ENCODE measurements at places on chromosomes 2 and 18. TPM values are rescaled to one million over a fixed set of nuclear protein-coding genes. Genes with fewer than 3 reads are reported as not detected.

DNA sequence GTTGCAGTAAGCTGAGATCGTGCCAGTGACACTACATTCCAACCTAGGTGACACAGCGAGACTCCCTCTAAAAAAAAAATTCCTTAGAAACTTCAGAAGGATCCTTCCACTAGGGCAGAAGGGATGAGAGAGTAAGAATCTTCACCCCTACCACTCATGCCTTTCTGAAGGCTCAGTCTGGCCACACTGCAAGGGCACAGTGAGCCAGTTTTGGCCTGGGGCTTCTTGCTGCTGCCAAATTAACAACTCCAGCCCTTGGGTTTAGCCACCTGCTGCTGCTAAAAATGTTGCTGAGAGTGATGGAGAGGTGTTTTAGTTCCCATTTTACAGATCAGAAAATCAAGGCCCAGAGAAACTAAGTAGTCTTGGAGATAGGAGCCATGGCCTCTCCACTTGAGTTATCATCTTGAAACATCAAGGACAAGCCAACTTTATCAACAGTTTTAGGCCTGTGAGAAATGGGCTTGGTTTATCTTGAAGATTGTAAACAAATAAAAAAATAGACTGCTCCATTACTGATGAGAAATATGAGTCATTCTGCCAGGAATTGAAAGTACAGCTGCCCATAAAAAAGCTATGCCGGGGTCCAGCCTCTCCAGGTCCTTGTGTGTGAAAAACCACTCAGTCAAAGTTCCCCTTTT, 31.9 kb upstream of the CASP8 start:
- peak overlapping the region; percentile 24 for H3K27ac ChIP-seq
- no peak for DNase-seq
- H3K4me3 ChIP-seq, result no peak overlapping the region
- H3K4me1 ChIP-seq, result peaks cover 29% of the 10 kb centered on the region

DNA sequence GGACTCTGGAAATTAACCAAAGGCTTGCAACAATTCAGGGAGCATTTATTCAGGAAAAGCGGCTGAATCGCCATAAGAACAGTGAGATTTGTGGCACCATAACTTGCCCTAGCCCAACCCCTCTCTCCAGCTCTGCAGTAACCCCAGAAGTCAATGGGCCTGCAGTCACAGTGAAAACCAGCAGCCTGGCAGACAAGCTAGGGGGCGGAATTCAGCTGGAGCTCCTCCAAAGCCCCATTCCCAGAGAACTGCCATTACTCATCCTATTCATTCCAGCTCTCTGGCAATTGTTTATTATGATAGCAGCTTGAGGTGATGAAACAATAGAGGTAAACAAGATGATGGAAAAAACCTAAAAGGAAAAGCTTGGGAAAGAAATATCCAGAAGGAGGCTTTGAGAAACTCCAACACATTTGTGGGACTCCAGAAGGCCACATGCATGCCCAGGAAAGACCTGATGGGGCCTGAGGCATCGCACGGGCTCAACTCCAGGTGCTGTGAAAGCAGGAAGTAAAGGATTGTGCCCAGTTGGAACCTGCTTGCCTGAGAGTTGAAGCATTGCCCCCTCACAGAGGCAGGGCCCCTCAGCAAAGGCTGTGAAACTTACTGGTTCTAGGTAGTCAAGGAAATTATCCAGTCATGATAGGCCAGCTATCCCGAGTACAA, 126.7 kb downstream of the TWIST2 start:
- DNase-seq, result no peak
- H3K27ac ChIP-seq, result no peak overlapping the region
- H3K36me3 ChIP-seq, result no peaks in the 10 kb centered on the region
- H3K4me1 ChIP-seq, result no peaks in the 10 kb centered on the region

DNA sequence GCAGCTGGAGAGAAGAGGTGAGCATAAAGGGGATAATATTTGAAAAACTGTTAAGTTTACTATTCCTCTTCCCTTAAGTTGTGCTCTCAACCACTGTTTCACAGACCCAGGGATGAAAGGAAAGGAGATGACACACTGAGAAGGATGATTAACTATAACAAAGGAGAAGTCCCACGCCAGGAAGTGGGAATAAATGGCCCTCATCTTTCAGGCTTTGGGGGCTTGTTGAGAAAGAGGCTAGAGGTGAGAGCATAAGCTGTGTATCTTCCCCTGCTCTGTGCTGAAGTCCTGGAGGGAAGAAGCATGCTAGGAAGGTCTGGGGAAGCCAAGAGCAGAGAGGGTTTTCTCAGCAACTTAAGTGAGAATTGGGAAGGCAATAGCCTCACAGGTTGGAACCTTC, 399.1 kb upstream of the ATP5MC3 start:
- H3K4me3 ChIP-seq, result no peak overlapping the region
- peaks cover 9% of the 10 kb centered on the region for H3K4me1 ChIP-seq
- no peak overlapping the region for H3K27ac ChIP-seq
- no peaks in the 10 kb centered on the region for H3K27me3 ChIP-seq
- no peaks in the 10 kb centered on the region for H3K36me3 ChIP-seq

DNA sequence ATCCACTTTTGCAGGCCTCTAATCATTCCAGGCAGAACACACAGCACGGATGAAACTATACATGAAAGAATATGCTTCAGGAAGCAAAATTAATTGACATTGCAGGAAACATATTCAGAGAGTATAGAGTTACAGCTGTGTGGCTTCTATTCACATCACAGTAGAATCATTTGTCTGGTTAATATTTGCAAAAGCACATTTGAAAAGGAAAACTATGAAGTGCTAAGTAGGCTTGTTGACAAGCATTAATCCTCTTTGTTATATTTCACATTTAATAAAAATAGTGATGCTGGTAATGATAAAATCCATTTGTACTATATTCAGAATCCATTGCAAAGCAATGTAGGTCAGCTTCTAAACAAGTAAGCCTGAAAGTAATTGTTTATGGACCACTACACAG, 32.2 kb upstream of the PIK3C3 start:
- H3K36me3 ChIP-seq, result no peaks in the 10 kb centered on the region
- no peak overlapping the region for H3K4me3 ChIP-seq
- no peaks in the 10 kb centered on the region for H3K4me1 ChIP-seq
- H3K27ac ChIP-seq, result no peak overlapping the region
- H3K27me3 ChIP-seq, result peaks cover 11% of the 10 kb centered on the region
- no peak for DNase-seq

The NYAP2 gene
- total RNA-seq, result not detected

The ANKRD62 gene
- not detected for total RNA-seq

The PRSS56 gene
- not detected for total RNA-seq

DNA sequence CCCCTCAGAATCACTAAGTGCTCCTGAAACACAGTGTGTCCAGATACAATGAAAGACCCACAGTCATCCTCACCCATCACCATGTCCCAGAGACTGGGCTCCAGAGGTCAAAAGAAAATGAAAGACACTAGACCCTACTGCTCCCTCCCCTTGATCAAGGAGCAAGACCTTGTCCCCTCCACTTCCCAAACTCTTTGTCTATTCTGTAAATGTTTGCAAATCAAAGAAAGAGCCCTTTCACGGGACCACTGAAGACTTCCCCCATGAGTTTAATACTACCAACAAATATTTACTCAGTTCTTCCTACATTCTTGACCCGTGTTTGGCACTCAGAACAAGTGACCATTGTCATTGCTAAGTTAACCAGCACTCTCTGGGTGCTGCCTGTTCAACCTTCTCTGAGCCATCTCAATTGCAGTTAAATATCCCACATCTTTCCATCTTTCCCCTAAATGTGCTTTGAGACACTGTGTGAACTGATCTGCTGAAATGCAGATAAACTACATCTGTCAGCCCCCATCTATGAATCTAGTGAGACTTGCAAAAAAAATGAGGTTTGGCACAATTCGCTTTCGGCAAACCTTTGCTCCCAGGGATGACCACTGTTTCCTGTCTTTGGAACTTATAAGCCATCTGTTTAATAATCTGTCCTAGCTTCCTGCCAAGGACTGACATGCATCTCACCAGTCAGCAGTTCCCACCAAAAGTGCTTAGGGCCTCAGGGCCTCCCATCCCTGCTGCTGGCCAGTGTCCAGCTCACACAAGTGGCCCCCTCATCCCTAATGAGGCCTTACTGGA, 170.3 kb downstream of the GFPT1 start:
- no peaks in the 10 kb centered on the region for H3K36me3 ChIP-seq
- peaks cover 5% of the 10 kb centered on the region for H3K27me3 ChIP-seq
- no peak overlapping the region for H3K4me3 ChIP-seq
- no peaks in the 10 kb centered on the region for H3K4me1 ChIP-seq
- no peak overlapping the region for H3K27ac ChIP-seq

- DNase-seq, result peak; percentile 26
- peak overlapping the region; percentile 89 for H3K4me3 ChIP-seq
- H3K27ac ChIP-seq, result peak overlapping the region; percentile 70
- H3K27me3 ChIP-seq, result peaks cover 13% of the 10 kb centered on the region
These were observed 75.2 kb upstream of the TSPYL6 start for GRCh38 chr2:54330926-54331835.

DNA sequence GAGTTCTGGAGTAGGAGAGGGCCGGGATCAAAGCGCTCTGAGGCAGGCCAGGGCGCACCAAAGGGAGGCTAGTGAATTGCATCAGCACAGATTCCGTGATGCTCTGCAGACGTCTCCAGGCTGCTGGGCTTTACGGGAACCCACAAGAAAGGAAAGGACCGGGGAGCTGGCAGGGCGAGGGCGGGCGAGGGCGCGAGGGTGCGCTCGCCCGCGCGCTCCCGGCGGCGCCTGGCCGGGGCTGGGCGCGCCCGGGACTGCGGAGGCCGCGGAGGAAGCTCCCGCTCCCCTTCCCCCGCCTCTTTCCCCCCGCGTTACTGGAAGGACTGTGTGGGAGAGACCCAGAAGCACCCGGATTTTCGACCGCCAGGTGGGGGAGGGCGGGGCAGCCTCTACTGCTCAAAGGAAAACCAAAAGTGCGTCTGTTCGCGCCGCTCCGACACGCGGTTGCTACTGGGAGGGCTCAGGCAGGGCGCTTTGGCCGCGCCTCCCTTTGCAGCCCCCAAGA, 2.4 kb upstream of the FOSL2 start:
- peaks cover 17% of the 10 kb centered on the region for H3K4me1 ChIP-seq
- peak; percentile 56 for DNase-seq
- H3K4me3 ChIP-seq, result peak overlapping the region; percentile 86
- peak overlapping the region; percentile 66 for H3K27ac ChIP-seq
- H3K36me3 ChIP-seq, result peaks cover 3% of the 10 kb centered on the region

The PCARE gene
- total RNA-seq, result not detected

The SP9 gene
- total RNA-seq, result not detected

The FAM237A gene
- not detected for total RNA-seq

The CFAP221 gene
- not detected for total RNA-seq
